Foreskin keratinocyte (primary cell): ENCODE measurements at places on chromosomes 3 and 15.
A peak's percentile ranks its signal among the peaks of the same experiment; 100 is the strongest.

DNA sequence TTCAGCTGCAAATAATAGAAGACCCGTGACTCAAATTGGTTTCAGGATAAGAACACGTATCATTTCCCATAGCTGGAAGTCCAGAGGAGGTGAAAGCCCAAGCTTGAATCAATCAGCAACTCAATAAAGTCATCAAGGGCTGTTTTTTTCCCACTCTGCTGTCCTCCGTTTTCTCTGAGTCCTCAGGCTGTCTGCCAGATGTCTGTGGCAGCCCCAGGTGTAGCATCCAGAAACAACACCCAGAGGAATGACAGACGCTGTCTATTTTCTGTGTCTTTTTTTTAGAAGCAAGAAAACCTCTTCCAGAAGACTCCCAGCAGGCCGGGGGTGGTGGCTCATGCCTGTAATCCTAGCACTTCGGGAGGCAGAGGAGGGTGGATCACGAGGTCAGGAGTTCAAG is 204.4 kb downstream of the FAM43A start:
- DNase-seq: no peak

GRCh38 chr15:56960116-56960515 is 41.7 kb downstream of the TCF12 start:
- DNase-seq: no peak

GRCh38 chr3:13873818-13874217 is 6.1 kb downstream of the WNT7A start:
- no peak for DNase-seq

GRCh38 chr15:88644741-88645140 is 5.9 kb downstream of the ISG20 start:
- DNase-seq: no peak

- DNase-seq: peak; percentile 73
These were observed 84.2 kb downstream of the SEMA6D start for GRCh38 chr15:47801522-47801921.

- no peak for DNase-seq
These were observed 77.3 kb downstream of the HMG20A start for GRCh38 chr15:77497942-77498361.

DNA sequence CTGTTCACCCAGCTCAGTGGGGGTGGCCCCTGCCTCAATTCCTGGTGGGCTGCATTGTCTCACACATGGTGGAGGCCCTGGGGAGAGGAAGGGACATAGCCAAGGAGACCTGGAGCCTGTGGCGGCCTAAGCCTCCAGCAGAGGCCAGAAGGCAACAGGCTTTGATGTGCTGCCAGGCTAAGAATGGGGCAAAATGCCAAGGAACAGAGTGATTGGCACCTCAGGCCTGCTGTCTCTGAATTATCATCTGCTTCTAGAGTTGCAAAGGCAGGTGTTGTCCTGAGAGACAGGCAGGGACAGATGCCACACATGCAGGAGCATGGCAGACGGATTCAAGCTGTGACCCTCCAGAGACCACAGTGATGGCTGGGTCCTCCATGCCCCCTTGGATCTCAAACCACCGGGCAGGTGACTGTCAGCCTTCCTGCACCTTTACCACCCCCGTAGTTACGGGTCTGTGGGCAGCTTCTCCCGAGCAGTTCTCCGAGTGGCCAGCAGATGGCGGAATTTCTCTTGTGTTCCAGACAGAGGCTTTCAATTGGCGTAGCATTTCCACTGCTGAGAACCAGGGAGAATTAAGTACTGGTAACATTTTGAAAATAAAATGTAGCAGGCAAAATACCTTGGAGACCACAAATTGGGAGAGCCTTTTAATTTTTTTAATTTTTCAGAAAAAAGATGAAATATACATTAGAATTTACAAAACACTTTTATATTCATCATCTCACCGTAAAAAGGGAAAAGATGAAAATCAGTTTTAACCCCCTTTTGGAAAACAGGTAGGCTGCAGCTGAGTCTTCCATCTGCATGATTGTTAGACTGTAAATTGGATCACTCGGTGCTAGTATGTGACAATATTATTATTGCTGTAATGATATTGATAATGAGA is 525.5 kb upstream of the CFAP20DC start:
- peak; percentile 64 for DNase-seq

GRCh38 chr15:81209635-81210034 is 13.0 kb downstream of the IL16 start:
- DNase-seq: no peak

DNA sequence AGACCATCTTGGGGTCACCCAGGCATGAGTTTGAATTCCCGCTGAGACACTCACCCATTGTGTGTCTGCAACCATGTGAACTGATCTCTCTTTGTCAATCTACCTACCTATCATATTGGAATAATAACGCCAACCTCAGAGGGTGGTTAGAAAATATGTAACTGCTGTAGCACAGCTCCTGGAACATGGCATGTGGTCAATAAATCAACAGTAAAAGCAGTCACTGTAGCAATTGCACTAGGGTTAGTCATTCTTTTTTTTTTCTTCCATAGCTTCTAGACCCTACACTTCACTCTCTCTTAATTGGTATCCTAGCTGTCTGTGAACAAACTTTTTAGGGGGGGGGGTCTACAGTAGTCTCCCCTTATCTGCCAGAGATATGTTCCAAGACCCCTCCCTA is 64.2 kb upstream of the SLCO2A1 start:
- DNase-seq: no peak

GRCh38 chr3:39671116-39671515 is 138.3 kb upstream of the MYRIP start:
- no peak for DNase-seq
